ENCODE measurements at places on chromosomes 4 and X.

GRCh38 chr4:55609393-55609866 lies 17.4 kb upstream of the PDCL2 start:
- no peak overlapping the region for H3K27ac ChIP-seq
- H3K27me3 ChIP-seq = no peaks in the 10 kb centered on the region
- no peak overlapping the region for H3K4me3 ChIP-seq
- no peak for DNase-seq
- peaks cover 3% of the 10 kb centered on the region for H3K4me1 ChIP-seq

GRCh38 chr4:1245481-1246051 lies 3.4 kb downstream of the CTBP1 start:
- H3K4me1 ChIP-seq = peaks cover 81% of the 10 kb centered on the region
- peaks cover 24% of the 10 kb centered on the region for H3K36me3 ChIP-seq
- no peak overlapping the region for H3K27ac ChIP-seq
- no peaks in the 10 kb centered on the region for H3K27me3 ChIP-seq
- no peak overlapping the region for H3K4me3 ChIP-seq

DNA sequence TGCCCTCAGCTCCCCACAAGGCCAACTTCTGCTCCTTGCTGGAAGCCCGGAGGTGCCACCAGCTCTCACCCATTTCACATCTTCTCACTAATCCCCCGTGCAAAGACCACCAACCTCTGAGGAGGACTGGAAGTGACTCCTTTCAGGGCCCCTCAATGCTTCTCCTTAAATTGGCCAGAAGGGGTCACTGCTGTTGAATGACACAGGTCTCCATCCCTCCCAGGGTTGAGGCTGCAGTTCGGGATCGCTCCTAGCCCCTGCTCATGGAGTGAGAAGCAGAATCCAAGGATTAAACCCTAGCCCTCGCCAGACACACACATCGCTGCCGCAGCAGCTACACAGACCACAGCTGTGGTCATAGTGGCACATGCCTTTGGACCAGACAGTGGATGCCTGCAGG lies 279.5 kb upstream of the TAPT1 start:
- no peak overlapping the region for H3K4me3 ChIP-seq
- H3K36me3 ChIP-seq = no peaks in the 10 kb centered on the region
- no peak overlapping the region for H3K27ac ChIP-seq

GRCh38 chr4:54661686-54662085 lies 3.9 kb downstream of the KIT start:
- H3K36me3 ChIP-seq = no peaks in the 10 kb centered on the region
- H3K27ac ChIP-seq = no peak overlapping the region
- no peak overlapping the region for H3K4me3 ChIP-seq
- H3K27me3 ChIP-seq = peaks cover 43% of the 10 kb centered on the region

DNA sequence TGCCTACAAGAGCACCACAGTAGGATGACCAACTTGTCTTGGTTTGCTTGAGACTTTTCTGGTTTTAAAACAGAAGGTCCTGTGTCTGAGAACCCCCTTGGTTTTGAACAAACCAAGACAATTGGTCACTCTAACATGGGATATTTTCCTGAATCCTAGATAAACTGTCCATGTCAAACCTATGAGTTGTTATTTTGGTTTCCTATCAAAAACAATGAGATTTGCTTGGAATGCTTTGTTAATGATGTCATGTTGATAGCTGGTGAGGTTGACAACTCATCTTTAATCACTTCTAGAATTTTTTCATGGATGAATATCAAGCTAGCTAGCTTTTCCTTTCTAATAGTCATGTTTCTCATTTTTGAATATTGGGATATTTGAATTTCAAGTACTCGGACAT lies 518.3 kb upstream of the ARX start:
- H3K27ac ChIP-seq = no peak overlapping the region
- no peak overlapping the region for H3K4me3 ChIP-seq
- H3K36me3 ChIP-seq = no peaks in the 10 kb centered on the region
- no peaks in the 10 kb centered on the region for H3K4me1 ChIP-seq
- DNase-seq = no peak
- no peaks in the 10 kb centered on the region for H3K27me3 ChIP-seq

DNA sequence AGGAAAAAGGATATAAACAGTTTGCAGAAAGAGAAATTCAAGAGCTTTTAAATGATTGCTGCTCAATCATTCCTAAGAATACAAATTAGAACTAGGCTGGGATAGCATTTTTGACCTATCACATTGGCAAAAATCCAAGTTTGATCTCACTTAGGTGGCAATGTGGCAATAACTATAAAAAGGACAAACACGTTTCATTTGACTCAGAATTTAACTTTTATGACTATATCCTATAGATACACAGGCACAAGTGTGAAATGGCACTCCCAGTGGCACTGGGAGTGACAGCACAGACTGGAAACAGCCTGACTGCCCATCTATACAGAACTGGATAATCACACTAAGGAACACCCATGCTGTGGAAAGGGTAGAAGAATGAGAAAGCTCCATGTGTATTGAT lies 11.1 kb downstream of the CENPU start:
- no peak overlapping the region for H3K4me3 ChIP-seq
- no peak overlapping the region for H3K27ac ChIP-seq
- no peaks in the 10 kb centered on the region for H3K36me3 ChIP-seq

Measured in CD4-positive, alpha-beta T cell (primary cell).